ENCODE measurements at places on chromosomes 4 and X. TPM values are rescaled to one million over a fixed set of nuclear protein-coding genes. Genes with fewer than 3 reads are reported as not detected.

- no peak for DNase-seq
Observed at GRCh38 chr4:100362366-100362765, 155.5 kb downstream of the EMCN start.

DNA sequence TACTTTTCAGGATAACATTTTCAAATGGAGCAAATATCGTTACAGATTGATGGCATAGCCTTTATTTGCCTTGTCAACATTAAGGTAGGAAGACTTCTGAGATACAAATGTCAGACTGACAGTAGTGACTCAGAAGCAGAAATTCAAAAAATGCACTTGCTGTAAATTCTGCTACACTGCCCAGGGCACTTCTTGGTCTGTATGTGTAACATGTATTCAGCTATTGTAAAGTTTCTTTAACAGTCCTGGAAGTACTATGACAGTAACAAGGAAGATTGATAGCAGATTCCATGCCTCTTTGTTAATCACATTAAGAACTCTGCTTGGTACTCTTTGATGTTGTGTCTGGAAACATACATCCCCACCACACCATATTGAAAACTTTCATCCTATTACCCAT lies 69.6 kb upstream of the PCDH18 start:
- DNase-seq = no peak

Gene IGSF1
- total RNA-seq = 1.1 TPM

DNA sequence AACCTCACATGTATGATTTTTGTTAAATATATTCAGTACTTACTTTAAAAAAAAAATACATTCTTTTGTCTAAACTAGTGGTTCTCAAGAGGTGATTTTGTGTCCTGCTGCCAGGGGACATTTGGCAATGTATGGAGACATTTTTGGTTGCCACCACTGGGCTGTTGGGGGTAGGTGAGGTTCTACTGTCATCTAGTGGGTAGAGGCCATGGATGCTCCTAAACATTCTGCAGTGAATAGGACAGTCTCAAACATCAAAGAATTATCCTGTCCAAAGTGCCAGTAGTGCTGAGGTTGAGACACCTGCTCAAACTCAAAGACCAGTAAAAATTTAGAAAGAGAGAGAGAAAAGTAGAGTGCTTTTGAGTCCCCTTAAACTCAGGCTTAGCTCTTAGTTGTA lies 32.9 kb upstream of the PGM2 start:
- peak; percentile 18 for DNase-seq

Gene SMAD1
- total RNA-seq = 9.0 TPM

DNA sequence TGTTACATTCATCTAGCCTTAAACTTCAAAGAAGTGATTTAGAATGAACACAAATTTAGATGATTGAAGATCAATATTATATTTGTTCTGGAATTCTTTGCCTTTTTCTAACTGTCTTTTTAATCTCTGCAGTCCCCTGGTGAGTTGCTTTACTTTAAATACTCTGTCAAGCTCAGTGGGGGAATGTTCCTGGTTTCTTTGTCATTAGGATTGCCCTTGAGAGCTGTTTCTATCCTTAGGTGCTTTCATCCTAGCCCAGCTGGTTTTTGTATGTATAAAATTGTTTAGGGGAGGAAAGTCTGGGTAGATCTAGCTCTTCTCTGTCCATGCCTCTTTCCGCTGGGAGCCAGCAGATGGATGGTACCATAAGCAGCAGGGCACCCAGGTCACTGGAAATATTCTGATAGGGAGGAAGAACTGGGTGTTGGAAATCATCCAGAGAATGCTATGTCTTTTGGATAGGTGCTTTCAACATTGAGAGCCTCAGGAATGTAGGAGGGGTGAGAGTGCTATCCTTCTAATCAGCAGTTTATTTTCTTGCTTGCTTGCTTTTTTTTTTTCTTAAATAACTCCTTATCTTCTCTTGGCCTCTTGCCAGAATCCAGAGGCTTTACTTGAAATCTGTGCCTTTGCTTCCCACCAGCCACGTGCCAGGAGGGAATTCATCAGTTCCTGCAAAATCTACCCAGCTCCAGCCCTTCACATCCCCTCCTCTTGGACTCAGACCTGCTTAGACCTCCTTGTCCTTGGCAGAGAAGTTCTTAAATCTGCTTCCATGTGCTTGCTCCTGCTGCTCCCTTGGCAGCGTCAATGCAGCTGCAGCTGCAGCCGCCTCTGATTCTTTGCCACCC lies 215.3 kb upstream of the ANXA3 start:
- DNase-seq = no peak

- DNase-seq = no peak
Observed at GRCh38 chr4:126800575-126801141, 832.1 kb upstream of the INTU start.

GRCh38 chr4:51942108-51942832 lies 77.9 kb downstream of the LRRC66 start:
- no peak for DNase-seq

- no peak for DNase-seq
Observed at GRCh38 chrX:13126775-13127174, 82.4 kb upstream of the FAM9C start.

DNA sequence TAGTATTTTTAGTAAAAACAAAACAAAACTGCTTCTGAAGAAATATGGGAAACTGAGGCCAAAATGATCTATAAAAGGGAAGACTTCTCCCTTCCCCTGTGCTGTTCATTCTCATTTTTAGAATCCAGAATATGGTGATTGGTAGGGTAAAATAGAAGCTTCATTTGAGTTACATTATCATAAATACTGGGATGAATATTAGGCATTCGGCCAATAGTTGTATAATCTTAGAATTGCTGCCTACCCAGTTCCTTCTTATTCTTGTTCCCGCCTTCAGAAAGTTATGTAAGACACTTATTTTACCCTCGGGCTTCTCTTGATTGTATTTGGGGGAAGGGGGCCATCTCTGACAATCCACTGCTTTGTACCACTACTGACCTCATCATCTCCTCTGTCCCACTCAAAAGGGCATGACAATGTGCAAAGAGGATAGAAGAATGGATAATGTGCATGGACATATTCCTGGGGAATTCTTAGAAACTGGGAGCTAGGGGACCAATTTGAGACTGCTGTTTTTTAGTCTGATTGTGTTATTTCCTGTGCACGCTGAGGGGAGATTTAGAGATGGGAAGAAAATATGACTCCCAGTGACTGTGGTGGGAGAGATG lies 588 bp downstream of the ART3 start:
- DNase-seq = no peak

GRCh38 chr4:122997463-122998101 lies 75.2 kb upstream of the NUDT6 start:
- DNase-seq = no peak

Gene SCML1
- 7.1 TPM for total RNA-seq

DNA sequence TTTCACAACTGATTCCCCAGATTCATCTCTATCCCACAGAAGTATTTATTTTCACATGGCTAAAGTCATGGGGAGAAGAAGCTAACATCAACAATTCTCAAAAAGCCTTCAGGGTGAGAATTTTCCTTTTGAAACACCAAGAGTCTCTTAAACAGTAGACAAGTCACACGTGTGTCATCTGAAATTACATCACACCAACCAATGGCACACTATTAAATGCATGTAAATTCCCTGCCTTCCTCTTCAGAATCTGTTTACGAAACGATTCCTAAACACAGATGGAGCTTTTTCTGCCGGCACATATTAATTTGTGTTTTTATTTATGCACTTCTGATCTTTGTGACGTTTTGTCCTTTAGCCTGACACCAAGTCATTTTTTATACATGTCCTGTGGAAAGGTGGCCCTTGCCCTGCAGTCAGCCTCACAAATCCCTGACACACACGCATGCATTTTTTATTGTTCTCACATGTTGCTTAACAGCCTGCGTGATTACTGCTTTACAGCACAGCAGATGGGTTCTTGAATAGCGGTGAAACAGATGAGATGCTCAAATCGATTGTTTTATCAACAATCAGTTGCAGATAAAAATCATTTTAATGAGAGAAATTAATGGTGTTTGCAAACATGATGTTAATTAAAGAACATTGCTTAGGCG lies 735.9 kb upstream of the TENM3 start:
- DNase-seq = no peak

Gene ADGRG2
- total RNA-seq = not detected

- DNase-seq = no peak
Observed at GRCh38 chrX:30659421-30659820, 6.2 kb downstream of the GK start.

DNA sequence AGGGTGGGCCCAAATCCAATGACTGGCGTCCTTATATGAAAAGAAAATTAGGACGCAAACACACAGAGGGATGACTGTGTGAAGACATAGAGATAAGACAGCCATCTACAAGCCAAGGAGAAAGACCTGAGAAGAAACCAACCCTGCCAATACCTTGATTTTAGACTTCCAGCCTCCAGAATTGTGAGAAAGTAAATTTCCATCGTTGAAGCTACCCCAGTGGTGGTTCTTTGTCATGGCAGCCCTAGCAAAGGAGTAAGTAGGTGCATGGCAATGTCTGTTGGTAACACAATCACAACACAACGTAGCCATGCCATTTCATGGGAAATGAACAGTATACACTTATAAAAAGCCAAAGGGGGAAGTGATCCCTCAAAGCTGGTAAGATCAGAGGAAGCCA lies 25.3 kb downstream of the SMIM20 start:
- no peak for DNase-seq

GRCh38 chr4:106132045-106132444 lies 184.0 kb downstream of the TBCK start:
- no peak for DNase-seq

Gene TMEM144
- total RNA-seq = 13.7 TPM

DNA sequence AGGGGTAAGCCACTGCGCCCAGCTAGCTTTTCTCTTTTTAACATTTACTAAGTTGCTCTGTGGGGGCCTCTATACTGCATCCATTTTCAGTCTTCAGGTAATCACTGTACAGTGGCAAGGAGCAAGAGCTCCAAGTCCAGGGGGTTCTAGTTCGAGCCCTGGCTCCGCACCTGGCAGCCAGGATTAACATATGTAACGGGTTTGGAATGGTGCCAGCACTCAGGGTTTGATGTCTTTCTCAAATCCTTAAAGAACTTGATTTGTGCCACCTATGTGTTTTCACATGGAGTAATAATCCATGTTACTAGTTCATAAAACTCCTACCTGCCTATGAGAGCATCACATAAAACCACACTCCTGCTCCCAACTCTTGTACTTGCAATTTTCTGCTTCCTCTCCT lies 4.5 kb downstream of the GRPEL1 start:
- DNase-seq = peak; percentile 9

DNA sequence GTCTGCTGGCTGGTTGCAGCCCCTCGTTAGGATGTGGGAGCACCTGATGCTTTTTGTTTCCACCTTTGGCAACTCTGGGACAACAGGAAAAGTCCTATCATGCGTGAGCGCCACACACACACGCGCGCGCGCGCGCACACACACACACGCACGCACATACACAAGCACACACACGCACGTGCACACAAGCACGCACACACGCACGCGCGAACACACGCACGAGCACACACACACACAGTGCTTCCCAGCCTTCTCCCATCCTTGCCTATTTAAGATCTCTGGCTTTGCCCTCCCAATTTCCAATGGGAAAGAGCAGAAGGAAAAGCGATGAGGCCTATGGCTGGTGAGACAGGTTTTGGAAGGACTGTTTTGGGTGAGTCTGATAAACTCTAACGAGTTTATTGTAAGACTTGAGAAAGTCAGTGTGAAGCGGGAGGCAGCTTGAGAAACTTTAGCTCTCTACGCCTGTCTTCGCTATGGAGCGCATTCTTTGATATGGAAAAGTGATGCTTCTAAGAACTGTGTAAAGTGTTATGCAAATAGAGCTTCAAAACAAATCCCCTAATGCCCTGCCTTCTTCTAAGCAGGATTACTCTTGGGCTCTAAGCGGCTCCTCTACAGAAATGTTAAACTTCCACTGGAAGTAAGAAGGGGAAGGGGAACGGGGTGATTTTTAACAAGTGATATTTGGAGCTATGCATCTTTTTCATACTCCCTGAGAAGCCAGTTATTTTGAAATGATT lies 11.8 kb downstream of the SUPT20HL1 start:
- no peak for DNase-seq

DNA sequence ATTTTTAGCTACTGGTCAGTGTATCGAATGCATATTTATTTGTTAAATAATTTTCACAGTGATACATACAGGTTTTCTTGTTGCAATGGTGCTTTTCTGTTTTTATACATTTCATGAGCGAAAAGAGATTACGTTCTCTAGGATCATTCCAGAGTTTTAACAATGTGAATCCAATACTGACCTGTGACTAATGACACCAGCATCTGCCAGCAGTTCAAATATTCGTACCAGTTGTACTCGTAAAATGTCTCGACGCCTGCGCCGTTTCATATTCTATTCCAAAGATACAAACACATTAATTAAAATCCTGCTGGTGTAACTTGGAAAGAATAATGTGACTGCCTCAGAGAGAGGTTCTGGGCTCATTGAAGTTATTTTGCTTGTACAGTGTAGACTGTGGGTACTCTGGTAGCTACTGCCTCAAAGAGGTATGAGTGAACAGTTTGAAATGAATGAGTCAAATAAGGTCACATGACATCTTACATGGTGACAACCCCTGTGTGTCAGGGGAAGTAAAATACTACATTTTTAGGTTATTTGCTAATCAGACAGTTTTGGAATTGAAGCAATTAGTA lies 80.7 kb downstream of the ZAR1 start:
- DNase-seq = no peak

Gene MAGEA8
- total RNA-seq = not detected

Gene KLHL34
- 8.9 TPM for total RNA-seq

Gene LNX1
- 10.5 TPM for total RNA-seq

DNA sequence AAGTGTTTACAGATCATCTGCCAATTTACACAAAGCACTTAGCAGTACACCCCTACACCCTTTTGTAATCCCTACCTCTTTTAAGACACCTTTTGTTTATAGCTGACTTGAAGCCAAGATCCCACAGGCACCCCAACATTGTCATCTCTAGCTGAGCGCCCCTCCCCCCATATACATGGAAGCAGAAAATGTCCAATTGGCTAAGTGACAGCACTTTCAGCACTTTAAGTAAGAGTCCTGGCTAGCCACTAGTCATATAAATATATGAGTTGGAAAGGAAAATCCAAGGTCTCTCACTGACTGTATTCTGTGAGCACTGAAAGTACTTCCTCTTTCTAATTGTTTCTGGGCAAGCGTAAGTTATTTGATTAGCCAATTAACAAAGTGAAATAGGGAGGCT lies 108.2 kb downstream of the NSUN7 start:
- DNase-seq = no peak
